ENCODE measurements at places on chromosomes 7 and 10.
A peak's percentile ranks its signal among the peaks of the same experiment; 100 is the strongest.

DNA sequence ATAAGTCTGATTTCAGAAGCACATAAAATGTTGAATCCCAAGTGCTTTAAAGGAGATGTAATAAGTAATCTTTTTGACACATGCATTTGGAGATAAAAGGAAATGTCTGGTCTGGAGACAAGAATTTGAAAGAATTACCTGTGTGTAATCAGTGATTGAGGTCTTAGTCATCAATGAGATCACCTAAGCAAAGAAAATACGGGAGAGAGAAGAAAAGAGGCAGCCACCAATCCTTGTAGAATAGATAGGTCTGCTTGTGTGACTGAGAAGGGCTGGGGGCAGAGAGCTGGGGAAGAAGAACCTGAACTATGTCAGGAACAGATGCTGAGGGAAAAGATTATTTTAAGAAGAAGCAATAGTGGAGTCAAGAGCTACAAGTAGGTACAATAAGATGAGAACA, 49.3 kb upstream of the ITPRID1 start:
- no peak for DNase-seq

GRCh38 chr10:51960494-51960895, 261.1 kb upstream of the CSTF2T start:
- no peak for DNase-seq

DNA sequence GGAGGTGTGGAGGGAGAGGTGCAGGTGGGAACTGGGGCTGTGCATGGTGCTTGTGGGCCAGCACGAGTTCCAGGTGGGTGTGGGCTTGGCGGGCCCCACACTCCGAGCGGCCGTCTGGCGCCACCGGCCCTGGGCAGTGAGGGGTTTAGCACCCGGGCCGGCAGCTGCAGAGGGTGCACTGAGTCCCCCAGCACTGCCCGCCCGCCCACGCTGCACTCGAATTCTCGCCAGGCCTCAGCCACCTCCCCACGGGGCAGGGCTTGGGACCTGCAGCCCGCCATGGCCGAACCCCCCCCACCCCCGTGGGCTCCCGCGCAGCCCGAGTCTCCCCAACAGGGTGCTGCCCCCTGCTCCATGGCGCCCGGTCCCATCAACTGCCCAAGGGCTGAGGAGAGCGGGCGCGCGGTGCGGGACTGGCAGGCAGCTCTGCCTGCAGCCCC, 810.2 kb downstream of the PCDH15 start:
- DNase-seq = no peak

DNA sequence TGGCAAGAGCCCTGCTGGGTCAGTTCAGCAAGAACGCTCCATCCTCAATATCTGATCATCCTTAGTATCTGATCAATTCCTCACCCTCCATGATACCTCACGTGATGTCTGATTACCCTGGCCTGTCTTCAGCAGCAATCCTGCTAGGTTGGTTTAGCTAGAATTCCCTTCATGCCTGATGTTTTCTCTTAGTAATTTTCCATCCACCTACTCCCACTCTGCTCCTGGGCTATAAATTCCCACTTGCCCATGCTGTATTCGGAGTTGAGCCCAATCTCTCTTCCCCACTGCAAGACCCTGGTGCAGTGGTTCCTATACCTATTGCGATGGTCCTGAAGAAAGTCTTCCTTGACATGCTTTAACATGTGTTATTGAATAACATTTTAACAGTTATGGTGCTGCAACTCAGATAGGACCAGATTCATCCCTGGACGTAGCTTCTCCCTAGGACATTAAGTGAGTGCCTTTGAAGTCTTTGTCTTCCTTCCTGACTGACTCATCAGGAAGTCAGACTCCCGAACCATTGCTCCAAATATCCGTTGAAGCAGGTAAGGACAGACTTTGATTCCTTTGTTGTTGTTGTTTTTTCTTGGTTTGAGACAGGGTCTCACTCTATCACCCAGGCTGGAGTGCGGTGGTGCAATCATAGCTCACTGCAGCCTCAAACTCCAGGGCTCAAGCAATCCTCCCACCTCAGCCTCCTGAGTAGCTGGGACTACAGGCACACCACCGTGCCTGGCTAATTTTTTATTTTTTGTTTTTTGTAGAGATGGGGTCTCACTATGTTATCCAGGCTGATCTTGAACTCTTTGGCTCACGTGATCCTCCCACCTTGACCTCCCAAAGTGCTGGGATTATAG, 29.4 kb upstream of the CLDN3 start:
- DNase-seq = no peak

- DNase-seq = no peak
Observed at GRCh38 chr7:123367484-123368122, 166.8 kb downstream of the IQUB start.

- DNase-seq = no peak
Observed at GRCh38 chr10:102236006-102236405, 5.3 kb downstream of the PITX3 start.

- no peak for DNase-seq
Observed at GRCh38 chr7:28893888-28894287, 64.2 kb downstream of the TRIL start.

DNA sequence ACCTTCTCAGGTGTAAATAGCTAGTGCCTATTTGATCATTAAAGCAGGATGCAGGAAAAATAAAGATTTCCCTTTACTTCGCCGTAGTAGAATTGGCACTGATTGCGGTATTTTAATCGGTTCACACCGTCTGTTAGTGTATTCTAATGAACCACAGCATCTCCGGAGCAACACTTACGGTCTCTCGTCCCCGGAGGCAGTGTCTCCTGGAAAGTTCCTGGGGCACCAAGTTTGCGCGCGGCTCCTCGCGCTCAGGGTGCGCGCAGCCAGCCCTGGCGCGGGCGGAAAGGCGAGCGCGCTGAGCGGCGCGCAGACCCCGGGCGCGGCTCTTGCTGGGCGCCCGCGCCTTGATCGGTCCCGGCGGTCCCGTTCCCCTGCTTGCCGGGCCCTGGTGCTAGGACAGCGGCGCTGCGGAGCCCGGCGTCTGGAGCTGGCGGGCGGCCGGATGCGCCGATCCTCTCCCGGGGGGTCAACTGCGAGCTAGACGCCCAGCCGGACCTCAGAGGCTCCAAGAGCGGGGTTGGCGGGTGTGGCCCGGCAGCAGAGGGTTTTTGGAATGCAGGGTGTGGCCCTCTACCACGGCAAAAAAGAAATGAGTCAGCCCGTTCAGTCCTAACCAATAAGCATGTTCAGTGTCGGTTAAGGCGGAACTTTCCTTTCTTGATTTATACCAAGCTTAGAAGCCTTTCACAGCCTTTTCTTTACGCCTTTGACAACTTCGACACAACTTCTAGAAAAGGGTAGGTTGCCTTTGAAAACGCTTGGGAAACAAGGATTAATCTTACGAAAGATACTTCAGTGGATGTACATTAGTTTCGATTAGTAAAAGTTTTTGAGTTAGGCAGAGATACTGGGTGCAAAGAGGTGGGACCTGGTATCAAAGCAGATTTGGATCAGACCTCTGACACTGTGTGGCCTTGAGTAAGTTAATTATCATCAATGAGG, 166.8 kb upstream of the ASAH2 start:
- DNase-seq = peak; percentile 80

- no peak for DNase-seq
Observed at GRCh38 chr10:131211559-131211958, 100.0 kb downstream of the TCERG1L start.

- DNase-seq = no peak
Observed at GRCh38 chr7:2225336-2225735, 7.4 kb downstream of the MAD1L1 start.

GRCh38 chr10:28833313-28833712, 156.0 kb downstream of the BAMBI start:
- DNase-seq = no peak

DNA sequence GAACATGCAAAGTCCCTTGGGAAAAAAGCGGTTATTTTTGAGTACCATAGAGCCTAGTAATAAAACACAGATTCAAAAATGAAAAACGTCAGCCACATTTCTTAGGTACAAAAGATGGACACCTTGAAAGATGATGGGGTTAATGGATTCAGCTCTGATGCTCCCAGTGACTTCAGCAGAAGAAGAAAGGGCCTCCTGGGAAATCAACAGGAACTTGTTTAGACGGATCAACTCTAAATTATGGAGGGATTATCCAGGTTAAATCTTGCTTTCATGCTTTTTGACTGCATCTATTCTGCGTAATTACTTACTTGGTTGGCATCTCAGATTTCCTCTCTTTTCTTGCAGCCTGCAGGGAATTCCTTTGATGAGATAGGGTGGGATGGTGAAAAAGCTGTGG, 82.5 kb downstream of the TMEM178B start:
- DNase-seq = no peak

GRCh38 chr7:123028339-123028738, 32.8 kb upstream of the TAS2R16 start:
- no peak for DNase-seq

- DNase-seq = no peak
Observed at GRCh38 chr10:69787681-69788080, 14.0 kb upstream of the COL13A1 start.

DNA sequence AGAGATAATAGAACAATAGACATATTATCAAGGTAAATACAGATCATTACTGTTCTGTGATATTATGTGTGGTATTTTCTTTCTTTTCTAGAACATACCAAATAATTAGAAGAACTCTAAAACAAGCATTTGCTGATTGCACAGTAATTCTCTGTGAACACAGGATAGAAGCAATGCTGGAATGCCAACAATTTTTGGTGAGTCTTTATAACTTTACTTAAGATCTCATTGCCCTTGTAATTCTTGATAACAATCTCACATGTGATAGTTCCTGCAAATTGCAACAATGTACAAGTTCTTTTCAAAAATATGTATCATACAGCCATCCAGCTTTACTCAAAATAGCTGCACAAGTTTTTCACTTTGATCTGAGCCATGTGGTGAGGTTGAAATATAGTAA, 185.5 kb downstream of the CFTR start:
- DNase-seq = no peak

- DNase-seq = no peak
Observed at GRCh38 chr10:69957886-69958555, 94.6 kb upstream of the MACROH2A2 start.

GRCh38 chr7:76358011-76358480, 745 bp downstream of the YWHAG start:
- DNase-seq = no peak

GRCh38 chr7:116337800-116338199, 127.5 kb downstream of the TES start:
- no peak for DNase-seq

GRCh38 chr7:27156916-27157701, 634 bp upstream of the HOXA7 start:
- DNase-seq = no peak

DNA sequence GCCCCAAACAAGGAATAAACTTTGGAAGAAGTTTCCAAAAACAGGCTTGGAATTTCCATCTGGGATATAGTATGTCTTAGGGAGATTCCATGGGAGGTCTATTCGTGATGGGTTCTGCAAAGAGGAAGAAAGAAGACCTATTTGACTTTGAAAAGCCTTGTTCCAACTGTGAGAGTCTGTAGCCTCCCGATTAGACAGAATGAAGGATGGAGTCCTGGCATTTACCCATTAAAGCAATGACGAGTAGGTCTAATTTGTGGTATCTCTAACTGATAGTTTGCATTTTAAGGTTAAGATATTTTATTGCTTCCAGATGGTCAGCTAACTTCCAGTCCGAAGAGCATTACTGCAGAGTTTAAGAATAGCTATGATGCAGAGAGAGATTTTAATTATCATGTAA, 19.5 kb upstream of the GALNT17 start:
- DNase-seq = no peak

DNA sequence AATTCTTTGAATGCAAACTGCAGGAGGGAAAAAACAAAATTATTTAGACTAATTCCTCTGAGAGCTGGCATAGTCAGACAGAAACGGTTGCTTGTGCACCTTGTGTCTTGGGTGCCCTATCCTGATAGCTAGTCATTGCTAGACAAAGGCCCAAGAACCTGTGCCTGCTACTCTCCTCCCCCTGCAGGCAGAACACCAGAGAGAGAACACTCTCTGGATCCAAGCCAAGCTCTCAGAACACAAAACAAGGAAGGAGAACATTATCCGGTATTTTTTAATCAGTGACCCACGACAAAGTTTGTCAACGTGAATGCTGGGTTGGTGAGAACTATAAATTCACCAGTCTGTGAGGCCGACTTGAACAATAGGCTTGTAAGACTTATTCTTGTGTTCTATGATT, 18.8 kb upstream of the PPP1R9A start:
- DNase-seq = no peak

DNA sequence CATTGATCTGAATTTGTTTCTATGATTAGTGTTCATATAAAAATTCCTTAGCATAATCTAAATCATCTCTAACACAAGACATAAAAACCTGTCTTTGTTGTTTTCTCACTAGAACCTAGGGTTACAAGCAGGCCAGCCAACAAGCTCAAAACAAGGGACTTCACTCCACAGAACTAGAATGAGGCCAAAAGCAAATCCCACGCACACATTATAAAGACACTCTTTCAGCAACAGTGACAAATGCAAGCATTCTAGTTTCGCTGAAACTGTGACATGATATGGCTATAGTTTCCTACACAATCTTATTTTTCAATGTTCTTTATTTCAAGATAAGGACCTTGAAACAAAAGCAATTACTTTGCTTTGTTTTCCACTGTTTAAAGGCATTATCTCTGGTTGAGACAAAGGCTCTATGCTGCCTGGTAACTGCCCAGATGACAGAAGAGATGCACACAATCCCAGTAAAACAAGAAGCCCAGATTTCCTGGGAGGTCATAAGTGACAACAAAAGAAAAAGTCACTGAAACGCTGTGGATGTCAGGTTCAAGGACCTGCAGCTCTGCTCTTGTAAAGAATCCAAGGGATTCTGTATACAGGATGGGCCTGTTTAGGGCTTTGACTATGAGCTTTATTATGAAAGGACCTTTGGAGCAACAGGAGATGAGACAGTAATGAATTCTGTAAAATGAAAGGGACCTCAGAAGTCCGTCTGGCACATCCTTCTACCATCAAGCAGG, 105.3 kb downstream of the SORCS1 start:
- DNase-seq = no peak

- no peak for DNase-seq
Observed at GRCh38 chr7:128271471-128271941, 30.4 kb downstream of the LEP start.

DNA sequence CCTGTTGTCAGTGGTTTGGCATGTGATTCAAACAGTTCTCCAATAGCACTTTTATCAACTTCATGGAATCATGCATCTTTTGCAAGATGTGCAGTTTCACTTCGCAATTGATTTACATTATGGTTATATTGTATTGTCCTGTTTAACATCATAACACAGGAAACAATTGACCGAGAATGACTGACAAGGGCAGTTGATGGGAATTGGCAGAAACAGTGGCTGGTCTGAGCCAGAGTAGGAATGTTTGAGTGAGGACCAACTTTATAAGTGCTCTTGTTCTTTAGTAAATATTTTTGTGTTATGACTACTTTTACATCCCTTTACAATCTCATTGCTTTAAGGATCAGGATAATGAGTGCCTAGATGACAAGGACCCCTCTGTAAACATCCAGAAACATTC, 2.2 kb downstream of the KLHL7 start:
- no peak for DNase-seq

DNA sequence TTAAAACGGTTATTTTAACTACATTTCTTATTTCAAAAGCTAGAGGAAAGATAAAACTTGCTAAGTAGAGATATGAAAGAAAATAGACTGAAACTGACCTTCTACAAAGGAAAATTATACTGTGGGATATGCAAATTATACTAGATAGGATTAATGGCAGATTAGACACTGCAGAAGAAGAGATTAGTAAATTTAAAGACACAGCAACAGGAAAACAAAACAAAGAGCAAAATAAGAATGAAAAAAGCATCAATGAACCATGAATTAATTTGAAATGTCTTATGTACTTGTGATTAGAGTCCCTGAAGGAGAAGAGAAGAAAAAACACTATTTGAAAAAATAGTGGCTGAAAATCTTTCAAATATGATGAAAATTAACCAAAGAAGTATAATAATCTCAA, 52.3 kb downstream of the RNF32 start:
- DNase-seq = no peak
